ENCODE measurements at places on chromosomes 11 and 22. TPM values are rescaled to one million over a fixed set of nuclear protein-coding genes. Genes with fewer than 3 reads are reported as not detected.

DNA sequence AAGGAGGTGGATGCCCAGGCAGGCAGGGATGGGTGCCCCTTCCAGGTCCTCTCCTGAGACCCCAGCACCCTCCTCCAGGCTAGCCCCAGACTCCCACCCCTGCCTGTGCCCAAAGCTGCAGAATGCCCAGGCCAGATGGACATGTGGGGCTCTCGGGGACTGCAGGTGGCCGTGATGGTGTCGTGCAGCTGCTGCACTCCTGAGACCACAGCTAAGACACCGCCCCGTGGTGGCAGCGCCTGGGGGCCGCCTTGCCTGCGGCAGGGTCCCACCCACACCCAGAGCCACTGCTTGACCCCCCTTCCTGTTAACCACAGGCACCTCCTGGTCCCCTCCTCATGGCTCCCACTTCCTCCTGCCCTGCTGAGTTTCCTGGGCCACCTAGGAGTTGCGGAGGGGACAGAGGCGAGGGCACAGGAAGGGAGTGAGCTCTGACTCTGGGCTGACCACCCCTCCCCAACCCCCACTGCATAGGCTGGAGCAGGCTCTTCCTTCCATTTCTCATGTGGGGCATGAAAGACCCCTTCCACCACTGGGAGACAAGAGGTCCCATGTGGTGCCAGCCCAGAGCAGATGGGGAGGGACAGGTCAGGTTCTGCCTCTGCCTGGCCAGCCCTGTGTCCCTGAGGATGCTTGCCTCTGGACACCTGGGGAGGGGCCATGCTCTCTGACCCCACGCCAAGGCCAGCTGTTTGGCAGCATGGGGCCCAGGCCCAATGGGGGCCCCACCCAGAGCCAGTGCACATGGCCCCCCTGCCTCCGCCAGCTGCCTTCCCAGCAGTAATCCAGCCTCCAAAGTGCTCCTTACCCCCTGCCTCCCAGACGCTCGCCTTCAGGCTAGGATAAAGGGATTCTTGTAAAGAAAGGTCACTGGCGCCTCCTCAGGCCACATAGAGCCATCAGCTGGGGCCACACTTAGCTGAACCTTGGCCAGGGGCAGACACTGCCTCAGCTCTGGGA is 29.3 kb downstream of the OSBPL5 start:
- DNase-seq, result peak; percentile 28

DNA sequence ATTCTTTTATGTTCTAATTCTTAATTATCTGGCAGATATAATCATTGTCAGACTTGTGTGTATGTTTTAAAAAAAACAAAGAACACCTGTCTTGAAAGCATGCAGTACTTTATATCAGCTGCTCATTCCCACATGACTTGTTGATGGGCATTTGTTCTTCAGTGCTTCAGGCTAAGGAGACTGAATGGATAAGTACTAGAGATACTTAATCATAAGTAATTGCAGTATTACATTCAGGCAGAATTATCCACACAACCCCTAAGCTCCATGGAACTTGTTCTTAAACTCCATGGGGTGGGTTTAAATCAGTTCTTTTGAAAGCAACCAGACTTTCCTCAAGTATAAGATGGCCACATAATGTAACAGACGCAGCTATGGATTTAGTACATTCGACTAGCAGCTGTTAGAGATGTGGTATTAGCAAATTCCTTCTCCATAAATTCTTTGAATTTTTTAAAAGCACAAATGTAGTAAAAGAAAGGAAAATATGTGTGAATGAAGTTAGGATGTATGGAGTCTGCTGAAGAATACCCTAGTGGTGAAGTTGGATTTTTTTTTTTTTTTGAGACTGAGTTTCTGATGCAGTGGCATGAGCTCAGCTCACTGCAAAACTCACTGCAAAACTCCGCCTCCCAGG is 3.0 kb downstream of the JAM3 start:
- DNase-seq, result no peak

The PRG3 gene
- total RNA-seq, result not detected

The GAB4 gene
- not detected for total RNA-seq

Measured in left cardiac atrium (tissue), 4 donors.